ENCODE measurements at places on chromosomes 6 and 20. TPM values are rescaled to one million over a fixed set of nuclear protein-coding genes. Genes with fewer than 3 reads are reported as not detected.

The PAK5 gene
- 0.16 TPM for total RNA-seq

The FRK gene
- total RNA-seq, result 0.16 TPM

The TMEM217 gene
- 0.55 TPM for total RNA-seq

The CUL7 gene
- total RNA-seq, result 14.4 TPM

The GABRR2 gene
- 2.8 TPM for total RNA-seq

The TMEM74B gene
- total RNA-seq, result not detected

The CCN5 gene
- total RNA-seq, result 22.1 TPM

The FHL5 gene
- total RNA-seq, result 7.8 TPM

The RAB44 gene
- not detected for total RNA-seq

GRCh38 chr6:161166176-161166575 is 107.7 kb downstream of the AGPAT4 start:
- no peak overlapping the region for H3K27ac ChIP-seq
- H3K4me3 ChIP-seq, result no peak overlapping the region
- H3K4me1 ChIP-seq, result no peaks in the 10 kb centered on the region
- no peak for DNase-seq
- H3K27me3 ChIP-seq, result no peaks in the 10 kb centered on the region
- no peaks in the 10 kb centered on the region for H3K36me3 ChIP-seq

DNA sequence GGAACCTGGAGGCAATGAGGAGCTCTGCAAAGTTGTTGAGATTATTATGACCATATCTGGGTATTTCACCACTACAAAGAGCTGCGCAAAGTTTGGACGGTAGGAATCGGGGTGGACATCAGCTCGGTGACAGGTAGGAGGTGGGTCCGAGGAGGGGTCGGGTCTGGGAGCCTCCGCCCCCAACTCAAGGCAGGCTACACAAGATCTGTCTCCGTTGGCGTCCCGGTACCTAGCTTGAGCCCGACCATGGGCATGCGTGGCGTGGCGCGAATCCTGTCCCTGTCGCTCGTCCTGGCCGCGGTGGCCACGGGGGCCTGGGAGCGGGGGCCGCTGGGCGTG is 40.2 kb upstream of the ZNFX1 start:
- H3K27me3 ChIP-seq, result peaks cover 27% of the 10 kb centered on the region
- no peak overlapping the region for H3K27ac ChIP-seq
- no peaks in the 10 kb centered on the region for H3K36me3 ChIP-seq
- DNase-seq, result no peak

- no peaks in the 10 kb centered on the region for H3K36me3 ChIP-seq
- DNase-seq, result no peak
- H3K4me1 ChIP-seq, result no peaks in the 10 kb centered on the region
- no peak overlapping the region for H3K4me3 ChIP-seq
- H3K27ac ChIP-seq, result no peak overlapping the region
- H3K27me3 ChIP-seq, result no peaks in the 10 kb centered on the region
Observed at GRCh38 chr6:112321941-112322424, 25.1 kb upstream of the RFPL4B start.

DNA sequence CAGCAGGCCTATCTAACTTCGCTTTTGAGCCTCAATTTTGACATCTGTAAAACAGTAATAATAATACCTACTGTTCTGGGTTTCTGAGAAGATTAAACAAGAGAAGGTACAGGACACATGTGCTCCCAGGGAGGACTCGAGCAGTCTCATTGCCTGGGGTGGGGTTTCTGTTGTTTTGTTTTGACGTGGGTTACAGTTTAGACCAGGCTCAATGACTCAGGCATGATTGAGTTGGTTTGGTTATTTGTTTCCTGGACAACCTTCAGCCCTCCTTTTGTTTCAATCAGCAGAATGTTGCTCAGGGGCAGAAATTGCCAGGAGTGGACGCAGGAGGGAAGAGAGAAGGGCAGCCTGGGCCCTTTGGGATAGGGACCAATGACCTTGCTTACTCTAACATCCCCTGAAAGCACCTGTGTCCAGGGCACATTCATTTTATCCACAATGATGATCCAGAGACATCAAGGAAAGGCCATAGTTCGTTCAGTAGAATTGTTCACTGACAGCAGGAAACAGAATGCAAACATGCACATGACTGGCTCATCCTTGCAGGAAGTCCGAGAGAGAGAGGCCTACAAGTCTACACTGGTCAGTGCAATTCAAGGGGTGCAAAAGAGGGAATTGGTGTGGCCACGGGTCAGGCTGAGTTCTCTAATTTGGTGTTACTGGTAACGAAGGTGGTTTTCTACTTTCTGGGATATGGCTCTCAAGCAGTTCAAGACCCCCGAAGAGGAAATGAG is 74.5 kb upstream of the MRPS10 start:
- H3K4me1 ChIP-seq, result no peaks in the 10 kb centered on the region
- DNase-seq, result no peak
- no peaks in the 10 kb centered on the region for H3K36me3 ChIP-seq
- H3K27me3 ChIP-seq, result no peaks in the 10 kb centered on the region
- H3K4me3 ChIP-seq, result no peak overlapping the region

- H3K4me3 ChIP-seq, result no peak overlapping the region
- H3K36me3 ChIP-seq, result no peaks in the 10 kb centered on the region
- H3K27ac ChIP-seq, result no peak overlapping the region
- H3K27me3 ChIP-seq, result peaks cover 92% of the 10 kb centered on the region
Observed at GRCh38 chr20:21501184-21501583, 12.7 kb downstream of the NKX2-2 start.

GRCh38 chr20:19115581-19115980 is 96.9 kb upstream of the SLC24A3 start:
- DNase-seq, result no peak
- H3K27ac ChIP-seq, result no peak overlapping the region
- no peaks in the 10 kb centered on the region for H3K27me3 ChIP-seq

DNA sequence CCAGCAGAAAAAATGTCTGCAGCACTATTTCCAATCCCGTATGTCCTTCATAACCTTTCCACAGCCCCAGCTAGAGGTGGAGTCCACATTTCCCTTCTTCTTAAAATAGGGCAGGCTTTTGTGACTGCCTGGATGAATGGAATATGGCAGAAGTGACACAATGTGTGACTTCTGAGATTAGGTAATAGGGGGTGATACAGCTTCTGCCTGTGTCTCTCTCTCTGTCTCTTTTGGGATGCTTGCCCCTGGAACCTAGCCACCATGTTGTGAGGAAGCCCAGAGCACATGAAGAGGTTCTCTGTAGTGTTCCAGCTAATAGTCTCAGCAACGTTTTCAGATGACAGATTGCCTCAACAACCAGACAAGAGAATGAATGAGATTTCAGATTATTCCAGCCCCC is 51.4 kb downstream of the CLIC5 start:
- no peak overlapping the region for H3K4me3 ChIP-seq
- no peak overlapping the region for H3K27ac ChIP-seq
- H3K36me3 ChIP-seq, result no peaks in the 10 kb centered on the region
- no peaks in the 10 kb centered on the region for H3K27me3 ChIP-seq
- H3K4me1 ChIP-seq, result peaks cover 11% of the 10 kb centered on the region
- DNase-seq, result no peak

GRCh38 chr6:166672624-166673206 is 45.7 kb upstream of the RPS6KA2 start:
- no peak overlapping the region for H3K4me3 ChIP-seq
- H3K36me3 ChIP-seq, result no peaks in the 10 kb centered on the region

- no peak for DNase-seq
- no peak overlapping the region for H3K27ac ChIP-seq
- H3K4me1 ChIP-seq, result no peaks in the 10 kb centered on the region
- no peaks in the 10 kb centered on the region for H3K36me3 ChIP-seq
Observed at GRCh38 chr20:38844963-38845362, 39.5 kb downstream of the PPP1R16B start.

DNA sequence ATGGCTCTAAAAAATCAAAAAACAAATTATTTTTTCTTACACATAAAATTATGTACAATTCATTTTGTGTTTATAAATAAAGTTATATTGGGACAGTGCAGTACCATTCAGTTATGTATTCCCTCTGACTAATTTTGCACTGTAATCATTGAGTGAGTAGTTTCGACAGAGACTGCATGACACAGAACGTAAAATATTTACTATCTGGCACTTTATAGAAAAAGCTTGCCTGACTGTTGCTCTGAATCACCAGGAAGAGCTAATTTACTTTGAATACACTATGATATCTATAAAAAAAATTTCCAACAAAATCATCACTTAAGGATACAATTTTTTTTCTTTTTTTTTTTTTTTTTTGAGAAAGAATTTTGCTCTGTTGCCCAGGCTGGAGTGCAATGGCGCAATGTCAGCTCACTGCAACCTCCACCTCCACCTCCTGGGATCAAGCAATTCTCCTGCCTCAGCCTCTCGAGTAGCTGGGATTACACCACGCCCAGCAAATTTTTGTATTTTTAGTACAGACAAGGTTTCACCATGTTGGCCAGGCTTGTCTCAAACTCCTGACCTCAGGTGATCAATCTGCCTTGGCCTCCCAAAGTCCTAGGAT is 11.0 kb upstream of the KHDC1L start:
- H3K27me3 ChIP-seq, result no peaks in the 10 kb centered on the region
- H3K4me3 ChIP-seq, result no peak overlapping the region
- DNase-seq, result no peak
- no peaks in the 10 kb centered on the region for H3K36me3 ChIP-seq
- no peak overlapping the region for H3K27ac ChIP-seq
- H3K4me1 ChIP-seq, result no peaks in the 10 kb centered on the region

GRCh38 chr20:56378386-56378785 is 13.6 kb downstream of the AURKA start:
- DNase-seq, result no peak
- H3K4me3 ChIP-seq, result no peak overlapping the region
- H3K27me3 ChIP-seq, result no peaks in the 10 kb centered on the region
- H3K4me1 ChIP-seq, result no peaks in the 10 kb centered on the region

DNA sequence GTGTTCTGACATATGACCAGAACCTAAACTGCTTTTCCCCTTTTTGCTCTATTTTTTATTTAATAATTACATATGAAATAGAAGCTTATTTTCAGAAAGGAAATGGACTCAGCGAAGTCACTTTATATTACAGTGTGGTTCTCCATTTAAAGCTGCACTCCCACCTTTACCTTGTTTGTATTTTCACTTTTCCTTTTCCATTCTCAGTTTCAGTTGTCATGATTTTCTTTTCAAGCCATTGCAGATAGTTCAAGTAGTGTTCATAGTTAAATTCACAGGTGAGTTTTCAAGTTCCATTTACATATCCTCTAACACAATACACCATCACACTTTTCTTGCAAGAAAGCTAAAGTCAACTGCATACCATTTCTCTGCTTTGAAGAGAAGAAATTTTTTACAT is 400.2 kb downstream of the HACE1 start:
- H3K27ac ChIP-seq, result no peak overlapping the region
- DNase-seq, result no peak
- H3K4me3 ChIP-seq, result no peak overlapping the region
- H3K4me1 ChIP-seq, result no peaks in the 10 kb centered on the region
- no peaks in the 10 kb centered on the region for H3K36me3 ChIP-seq

GRCh38 chr6:125781314-125781868 is 9.4 kb upstream of the NCOA7 start:
- H3K36me3 ChIP-seq, result no peaks in the 10 kb centered on the region
- H3K27me3 ChIP-seq, result no peaks in the 10 kb centered on the region

DNA sequence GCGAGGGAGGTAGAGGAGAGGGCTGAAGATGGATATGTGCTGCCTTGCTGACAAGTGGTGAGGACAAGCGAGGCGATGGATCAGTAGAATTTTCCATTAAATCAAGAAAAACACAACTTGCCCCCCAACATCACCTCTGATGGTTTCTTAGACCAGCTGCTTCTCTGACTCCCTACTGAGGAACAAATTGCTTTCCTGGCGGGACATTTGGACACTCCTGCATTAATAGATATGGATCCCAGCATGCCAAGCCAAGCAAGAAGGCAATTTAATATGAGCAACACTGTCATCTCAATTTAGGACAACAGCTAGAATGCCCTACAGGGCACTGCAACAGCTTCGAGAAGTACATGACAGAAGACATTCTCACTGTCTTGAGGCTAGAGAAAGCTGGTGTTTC is 248.4 kb upstream of the AGPAT4 start:
- DNase-seq, result no peak
- H3K27me3 ChIP-seq, result no peaks in the 10 kb centered on the region
- no peaks in the 10 kb centered on the region for H3K4me1 ChIP-seq
- no peaks in the 10 kb centered on the region for H3K36me3 ChIP-seq
- H3K27ac ChIP-seq, result no peak overlapping the region

GRCh38 chr6:46781478-46782378 is 11.5 kb upstream of the MEP1A start:
- DNase-seq, result no peak
- H3K27me3 ChIP-seq, result no peaks in the 10 kb centered on the region
- H3K4me3 ChIP-seq, result no peak overlapping the region
- no peak overlapping the region for H3K27ac ChIP-seq

DNA sequence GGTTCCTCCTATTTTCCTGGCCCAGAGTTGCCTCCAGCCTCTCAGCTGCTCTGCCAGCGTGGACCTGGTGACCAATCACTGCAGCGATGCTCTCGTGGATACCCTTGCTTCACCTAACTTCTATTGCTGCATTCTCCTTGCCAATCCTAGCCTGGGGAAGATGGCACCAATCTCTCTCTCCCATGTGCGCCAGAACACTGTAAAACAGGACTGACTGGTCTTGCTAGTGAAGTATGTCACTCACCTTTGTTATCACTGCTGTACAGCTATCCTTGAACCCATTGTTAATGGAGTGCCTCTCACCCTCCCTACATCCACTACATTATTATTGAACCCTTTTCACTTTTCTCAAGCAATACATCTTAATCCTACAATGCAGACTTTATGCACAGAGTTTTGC is 80.1 kb downstream of the LYRM4 start:
- no peak for DNase-seq
- no peaks in the 10 kb centered on the region for H3K36me3 ChIP-seq
- no peak overlapping the region for H3K27ac ChIP-seq
- no peaks in the 10 kb centered on the region for H3K4me1 ChIP-seq

DNA sequence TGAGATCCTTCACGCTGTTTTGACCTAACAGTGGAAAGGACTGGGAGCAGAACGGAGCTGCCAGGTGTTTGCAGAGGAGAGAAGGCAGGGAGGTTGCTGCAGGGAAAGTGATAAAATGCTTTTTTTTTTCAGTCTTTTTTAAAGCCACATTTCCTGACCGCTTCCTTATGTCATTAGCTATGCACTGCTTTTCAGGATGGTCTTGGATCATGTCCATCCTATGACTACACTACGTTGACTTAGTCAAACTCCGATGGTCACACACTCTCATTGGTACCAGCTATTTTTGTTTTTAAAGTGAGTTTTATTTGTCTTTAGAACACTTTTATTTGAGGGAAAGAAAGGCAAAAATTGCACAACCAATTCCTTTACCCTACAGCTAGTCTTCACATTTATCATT is 89.2 kb upstream of the EXOC2 start:
- H3K4me3 ChIP-seq, result no peak overlapping the region
- H3K27ac ChIP-seq, result no peak overlapping the region
- no peak for DNase-seq
- H3K4me1 ChIP-seq, result no peaks in the 10 kb centered on the region
- H3K36me3 ChIP-seq, result no peaks in the 10 kb centered on the region

DNA sequence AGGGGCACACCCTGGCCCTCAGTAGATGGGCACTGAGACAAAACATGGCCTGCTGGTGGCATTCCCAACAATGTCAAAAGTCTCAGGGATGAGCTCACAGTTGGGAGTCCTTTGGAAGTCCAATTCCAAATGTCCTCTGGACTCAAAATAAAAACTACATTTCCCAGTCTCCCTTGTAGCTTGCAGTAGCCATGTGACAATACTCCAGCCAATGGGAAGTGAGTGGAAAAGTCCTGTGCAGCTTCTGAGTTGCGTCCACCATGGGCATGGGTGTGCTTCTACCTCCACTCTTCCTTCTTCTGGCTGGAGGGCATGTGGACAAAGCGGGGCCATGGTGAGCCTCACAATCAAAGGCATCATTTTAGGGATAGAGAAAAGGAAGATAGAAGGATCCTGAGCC is 5.8 kb upstream of the ADAM33 start:
- no peaks in the 10 kb centered on the region for H3K27me3 ChIP-seq
- H3K36me3 ChIP-seq, result no peaks in the 10 kb centered on the region
- H3K4me3 ChIP-seq, result no peak overlapping the region
- no peaks in the 10 kb centered on the region for H3K4me1 ChIP-seq

- H3K4me3 ChIP-seq, result no peak overlapping the region
- H3K36me3 ChIP-seq, result no peaks in the 10 kb centered on the region
- no peak for DNase-seq
Observed at GRCh38 chr6:138005846-138006245, 101.4 kb downstream of the PERP start.
